Posterior vena cava (tissue), 2 donors: ENCODE measurements at places on chromosomes 1 and 21.

DNA sequence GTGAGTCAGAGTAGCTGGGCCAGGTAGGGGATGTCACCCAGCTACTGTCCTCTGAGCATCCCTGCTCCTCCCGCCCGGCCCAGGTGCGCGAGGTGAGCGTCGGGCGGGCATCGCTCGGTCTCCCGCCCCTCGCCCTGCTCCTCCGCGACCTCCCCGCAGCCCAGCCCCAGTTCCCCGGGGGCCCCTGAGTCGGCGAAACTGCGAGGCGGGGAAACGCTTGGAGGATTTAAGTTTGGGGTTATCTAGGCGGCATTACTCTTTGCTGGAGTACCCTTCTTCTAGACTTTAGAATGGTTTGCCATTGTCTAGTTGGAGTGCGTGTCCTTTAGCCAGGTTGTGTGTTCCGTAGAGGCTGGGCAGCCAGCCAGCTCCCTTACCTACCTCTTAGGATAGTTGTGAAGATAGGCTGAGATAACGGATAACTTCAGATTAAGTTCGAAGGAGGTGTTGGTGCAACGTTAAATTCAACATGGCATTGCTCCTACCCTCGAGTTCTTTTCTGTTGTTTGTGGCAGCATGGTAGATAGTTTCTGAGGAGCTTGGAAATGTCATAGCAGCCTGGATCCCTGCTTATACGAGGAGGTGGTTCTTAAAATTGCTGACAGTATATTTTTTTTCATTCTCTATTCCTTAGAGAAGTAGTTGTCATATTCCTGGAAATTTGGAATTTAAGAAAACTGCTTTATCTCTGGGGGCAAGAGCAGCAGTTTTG, 697 bp downstream of the AGO3 start:
- no peak for DNase-seq

DNA sequence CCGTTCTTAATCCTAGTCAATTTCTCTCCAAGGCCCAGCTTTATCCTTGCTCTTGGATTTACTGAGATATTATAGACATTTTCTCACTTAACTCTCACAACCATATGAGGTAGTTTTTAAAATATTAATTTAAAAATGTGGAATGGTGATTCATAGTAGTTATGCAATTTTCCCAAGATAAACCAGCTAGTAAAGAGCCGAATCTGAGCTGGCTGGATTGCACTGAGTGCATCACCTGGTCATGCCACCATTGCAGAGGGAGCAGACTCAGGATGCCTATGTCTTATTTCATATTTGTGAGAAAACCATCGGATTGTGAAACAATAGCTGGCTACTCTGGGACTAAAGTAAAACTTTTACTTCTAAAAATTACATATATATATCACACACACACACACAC, 494.0 kb downstream of the KCNT2 start:
- DNase-seq: no peak

DNA sequence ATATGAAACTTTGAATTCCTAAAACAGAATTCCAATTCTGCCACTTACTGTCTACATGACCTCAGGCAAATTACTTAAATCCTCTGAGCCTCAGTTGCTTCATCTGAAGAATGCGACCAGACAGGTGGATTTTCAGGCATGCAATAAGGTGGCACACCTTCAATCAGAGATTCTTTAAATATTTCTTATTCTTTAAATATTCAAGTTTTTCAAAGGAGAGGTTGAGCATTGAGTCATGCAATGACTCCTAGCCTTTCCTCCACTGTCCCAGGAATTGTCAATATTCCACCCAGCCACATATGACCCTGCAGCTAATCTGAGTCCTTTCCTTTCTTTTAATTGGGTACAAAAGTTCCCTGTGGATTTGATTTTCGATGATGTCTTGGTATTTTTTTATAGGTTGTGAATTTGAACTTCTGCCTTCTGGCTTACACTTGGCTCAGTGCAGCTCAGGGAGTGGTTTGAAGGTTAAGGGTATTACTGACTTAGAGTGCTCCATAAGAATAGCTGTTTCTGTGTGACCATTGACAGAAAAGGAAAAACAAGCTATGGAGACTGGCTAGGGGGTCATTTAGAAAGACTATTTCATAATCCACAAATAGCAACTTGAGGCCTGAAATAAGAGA, 52.2 kb upstream of the PRDX6 start:
- DNase-seq: no peak

DNA sequence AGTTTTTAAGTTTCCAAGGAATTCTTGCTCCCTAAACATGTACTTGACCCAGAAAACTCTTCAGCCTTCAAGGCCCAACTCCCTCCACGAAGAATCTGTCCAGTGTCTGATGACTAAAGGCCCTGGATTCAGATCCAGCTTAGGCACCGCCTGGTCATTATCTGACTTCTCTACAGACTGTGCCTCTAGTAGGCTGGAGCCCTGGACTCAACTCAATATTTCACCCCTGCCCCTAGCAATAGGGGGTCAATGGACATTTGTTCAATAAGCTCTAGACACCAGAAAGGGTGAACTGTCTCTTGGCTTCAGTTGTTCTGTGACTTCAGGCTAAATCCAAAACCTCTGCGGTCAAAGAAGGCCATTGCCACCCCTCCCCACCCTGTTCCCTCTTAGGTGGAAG, 34.5 kb downstream of the NUAK2 start:
- DNase-seq: no peak

GRCh38 chr21:29581393-29581792, 282.7 kb downstream of the BACH1 start:
- DNase-seq: no peak

GRCh38 chr21:37202221-37203110, 64.7 kb downstream of the VPS26C start:
- DNase-seq: no peak

DNA sequence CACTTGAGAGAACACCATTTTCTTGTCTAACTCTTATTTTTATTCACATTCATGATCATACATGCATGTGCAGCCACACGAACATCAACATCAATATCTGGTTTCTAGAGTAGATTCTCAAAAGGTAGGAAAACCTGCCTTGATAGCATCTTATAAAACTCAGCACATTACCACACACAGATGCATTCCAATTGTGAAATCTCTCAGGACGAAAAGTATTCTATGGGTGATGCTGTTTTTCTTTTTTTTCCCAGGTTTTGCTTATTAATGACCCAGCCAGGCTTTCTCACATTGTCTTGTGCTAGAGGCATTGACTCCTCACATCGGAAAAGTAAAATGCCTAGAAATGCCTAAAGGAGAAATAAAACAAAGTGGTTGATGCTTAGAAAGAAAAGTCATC, 562.8 kb downstream of the KIF26B start:
- no peak for DNase-seq

GRCh38 chr1:236673289-236673919, 12.9 kb upstream of the ACTN2 start:
- no peak for DNase-seq

GRCh38 chr21:36080386-36080785, 10.6 kb downstream of the CBR1 start:
- no peak for DNase-seq

DNA sequence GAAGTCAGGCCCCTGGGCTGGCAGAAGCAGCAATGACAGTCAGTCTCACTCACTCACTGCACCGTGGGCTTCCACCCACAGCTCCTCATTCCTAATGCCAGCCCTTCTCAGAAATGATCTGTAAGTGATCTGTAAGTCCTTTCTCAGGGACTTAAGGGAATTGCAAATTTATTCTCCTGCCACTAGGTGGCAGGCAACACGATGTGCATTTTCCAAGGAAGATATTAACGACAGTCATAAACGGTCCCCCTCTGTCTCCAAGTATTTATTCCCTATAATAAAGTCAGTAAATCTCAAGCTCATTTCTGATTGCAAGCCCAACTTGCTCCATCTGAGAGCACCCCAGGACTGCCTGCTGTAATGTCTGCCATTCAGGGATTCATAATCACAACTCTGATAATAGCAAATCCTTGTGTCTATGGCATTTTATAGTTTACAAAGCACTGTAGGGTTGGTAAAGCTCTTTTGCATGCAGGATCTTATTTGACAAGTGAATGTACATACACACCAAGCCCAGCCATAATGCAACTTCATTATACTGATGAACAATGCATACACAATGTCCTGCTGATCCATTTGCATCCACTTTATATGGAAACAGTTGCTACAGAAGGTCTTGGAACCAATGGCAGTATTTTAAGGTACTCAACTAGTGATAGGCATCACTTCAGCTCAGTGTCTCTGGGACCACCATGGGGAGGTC, 380.5 kb upstream of the CAMK1G start:
- no peak for DNase-seq

- no peak for DNase-seq
Measured at GRCh38 chr1:69688193-69688592, 120.5 kb downstream of the LRRC7 start.

DNA sequence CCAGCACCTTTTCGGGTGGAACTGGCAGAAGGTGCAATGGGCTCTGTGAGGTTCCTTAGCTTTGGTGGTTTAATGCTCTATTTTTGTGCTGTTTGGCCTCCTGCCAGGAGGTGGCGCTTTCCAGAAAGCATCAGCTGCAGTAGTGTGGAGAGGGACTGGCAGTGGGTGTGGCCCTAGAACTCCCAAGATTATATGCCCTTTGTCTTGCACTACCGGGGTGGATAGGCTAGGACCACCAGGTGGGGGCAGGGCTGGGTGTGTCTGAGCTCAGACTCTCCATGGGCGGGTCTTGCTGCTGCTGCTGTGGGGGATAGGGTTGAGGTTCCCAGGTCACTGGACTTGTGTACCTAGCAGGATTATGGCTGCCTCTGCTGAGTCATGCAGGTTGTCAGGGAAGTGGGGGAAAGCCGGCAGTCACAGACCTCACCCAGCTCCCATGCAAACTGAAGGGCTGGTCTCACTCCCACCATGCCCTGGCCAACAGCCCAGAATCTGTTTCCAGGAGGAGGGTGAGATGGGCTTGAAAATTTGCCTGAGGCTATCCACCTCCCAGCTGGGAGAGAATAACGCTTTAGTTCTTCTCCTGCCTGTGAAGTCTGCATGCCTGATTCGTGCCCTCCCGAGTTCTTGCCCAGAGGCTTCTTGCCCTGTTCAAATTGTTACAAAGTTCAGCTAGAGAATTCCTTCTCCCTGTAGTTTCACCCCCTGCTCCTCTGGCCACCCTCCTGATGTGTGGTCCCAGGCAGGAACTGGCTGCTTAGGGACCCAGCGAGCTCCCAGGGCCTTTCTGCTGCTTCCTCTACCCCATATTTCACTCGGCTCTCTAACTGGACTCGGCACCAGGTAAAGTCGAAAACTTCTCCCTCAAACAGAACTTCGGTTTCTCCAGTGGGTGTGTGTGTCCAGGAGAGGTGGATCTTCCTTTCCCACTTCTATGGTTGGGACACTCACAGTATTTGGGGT, 76.5 kb upstream of the BTG3 start:
- peak; percentile 81 for DNase-seq

GRCh38 chr1:74486036-74486435, 26.4 kb downstream of the LRRC53 start:
- DNase-seq: no peak

GRCh38 chr1:103353391-103353790, 172.1 kb upstream of the RNPC3 start:
- no peak for DNase-seq

GRCh38 chr1:2374252-2375155, 16.9 kb downstream of the MORN1 start:
- peak; percentile 8 for DNase-seq

GRCh38 chr1:198326232-198326631, 169.4 kb downstream of the NEK7 start:
- DNase-seq: no peak

GRCh38 chr1:38039331-38040088, 7.1 kb downstream of the POU3F1 start:
- no peak for DNase-seq

- DNase-seq: peak; percentile 70
Measured at GRCh38 chr1:36085686-36086526, 2.0 kb downstream of the TEKT2 start.

DNA sequence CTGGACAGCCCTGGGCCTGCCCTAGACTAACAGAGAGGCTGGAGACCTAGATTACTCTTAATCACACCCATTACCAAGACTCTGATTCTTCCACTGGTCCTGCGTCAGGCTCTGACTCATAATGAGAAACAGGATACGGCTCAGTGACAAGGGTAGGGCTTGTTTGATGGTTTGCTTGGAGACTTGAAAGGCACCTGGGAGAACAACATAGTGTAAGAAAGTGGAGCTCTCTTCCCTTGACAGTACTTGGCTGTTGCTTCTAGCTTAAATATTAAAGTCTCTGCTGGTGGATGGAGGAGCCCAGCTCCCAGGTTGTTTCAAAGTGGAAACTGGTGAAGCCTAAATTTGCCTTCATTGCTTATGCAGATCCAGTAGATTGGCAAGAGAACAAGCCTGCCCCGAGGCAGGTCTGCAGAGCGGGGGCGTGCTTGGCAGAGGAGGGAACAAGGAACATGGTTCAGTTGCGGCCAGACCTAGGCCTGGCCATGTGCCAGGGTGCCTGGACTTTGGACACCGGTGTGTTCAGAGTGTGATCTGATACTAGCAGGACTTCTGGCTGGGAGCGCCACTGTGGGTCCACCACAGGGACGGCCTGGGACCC, 480.6 kb downstream of the CAMTA1 start:
- no peak for DNase-seq

DNA sequence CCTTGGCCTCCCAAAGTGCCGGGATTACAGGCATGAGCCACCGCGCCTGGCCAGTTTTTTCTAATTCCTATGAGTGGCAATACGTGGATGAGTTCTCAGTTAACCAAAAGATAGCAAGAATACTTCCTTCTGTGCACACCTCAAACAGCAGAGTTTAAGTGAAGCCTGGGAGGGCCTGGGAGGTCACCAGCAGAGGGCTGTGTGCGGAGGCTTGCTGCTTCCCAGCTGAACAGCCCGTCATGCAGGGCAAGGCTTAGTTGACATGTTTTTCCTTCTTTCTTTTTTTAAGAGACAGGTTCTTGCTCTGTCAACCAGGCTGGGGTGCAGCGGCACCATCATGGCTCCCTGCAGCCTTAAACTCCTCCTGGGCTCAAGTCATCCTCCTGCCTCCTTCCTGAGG, 17.8 kb downstream of the GNG4 start:
- DNase-seq: peak; percentile 26

DNA sequence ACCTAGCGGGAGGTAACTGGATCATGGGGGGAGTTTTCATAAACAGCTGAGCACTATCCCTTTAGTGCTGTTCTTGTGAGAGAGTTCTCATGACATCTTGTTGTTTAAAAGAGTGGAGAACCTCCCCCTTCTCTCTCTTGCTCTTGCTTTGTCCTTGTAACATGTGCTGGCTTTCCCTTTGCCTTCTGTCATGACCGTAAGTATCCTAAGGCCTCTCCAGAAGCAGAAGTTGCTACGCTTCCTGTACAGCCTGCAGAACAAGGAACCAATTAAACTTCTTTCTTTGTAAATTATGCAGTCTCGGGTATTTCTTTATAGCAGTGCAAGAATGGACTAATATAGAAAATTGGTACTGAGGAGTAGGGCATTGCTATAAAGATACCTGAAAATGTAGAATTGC, 515.6 kb downstream of the NEGR1 start:
- DNase-seq: no peak

- no peak for DNase-seq
Measured at GRCh38 chr1:107142140-107142542, 1.3 kb downstream of the NTNG1 start.

- no peak for DNase-seq
Measured at GRCh38 chr1:119079881-119080280, 60.6 kb downstream of the WARS2 start.

GRCh38 chr1:228755800-228756199, 20.5 kb downstream of the RHOU start:
- DNase-seq: no peak

- peak; percentile 77 for DNase-seq
Measured at GRCh38 chr1:77825131-77825709, 45.8 kb downstream of the MIGA1 start.
